IMR-90 (cell line): ENCODE measurements at places on chromosomes 12 and 14.

- DNase-seq = peak; percentile 37
Measured at GRCh38 chr12:60803147-60803546, 1207.3 kb downstream of the SLC16A7 start.

GRCh38 chr12:52533686-52534470, 13.7 kb upstream of the KRT5 start:
- no peak for DNase-seq

GRCh38 chr14:66482873-66483272, 3.3 kb upstream of the CCDC196 start:
- DNase-seq = no peak

- no peak for DNase-seq
Measured at GRCh38 chr12:107326237-107326636, 232.9 kb upstream of the CRY1 start.

- DNase-seq = no peak
Measured at GRCh38 chr14:34348592-34348991, 113.4 kb downstream of the SPTSSA start.

DNA sequence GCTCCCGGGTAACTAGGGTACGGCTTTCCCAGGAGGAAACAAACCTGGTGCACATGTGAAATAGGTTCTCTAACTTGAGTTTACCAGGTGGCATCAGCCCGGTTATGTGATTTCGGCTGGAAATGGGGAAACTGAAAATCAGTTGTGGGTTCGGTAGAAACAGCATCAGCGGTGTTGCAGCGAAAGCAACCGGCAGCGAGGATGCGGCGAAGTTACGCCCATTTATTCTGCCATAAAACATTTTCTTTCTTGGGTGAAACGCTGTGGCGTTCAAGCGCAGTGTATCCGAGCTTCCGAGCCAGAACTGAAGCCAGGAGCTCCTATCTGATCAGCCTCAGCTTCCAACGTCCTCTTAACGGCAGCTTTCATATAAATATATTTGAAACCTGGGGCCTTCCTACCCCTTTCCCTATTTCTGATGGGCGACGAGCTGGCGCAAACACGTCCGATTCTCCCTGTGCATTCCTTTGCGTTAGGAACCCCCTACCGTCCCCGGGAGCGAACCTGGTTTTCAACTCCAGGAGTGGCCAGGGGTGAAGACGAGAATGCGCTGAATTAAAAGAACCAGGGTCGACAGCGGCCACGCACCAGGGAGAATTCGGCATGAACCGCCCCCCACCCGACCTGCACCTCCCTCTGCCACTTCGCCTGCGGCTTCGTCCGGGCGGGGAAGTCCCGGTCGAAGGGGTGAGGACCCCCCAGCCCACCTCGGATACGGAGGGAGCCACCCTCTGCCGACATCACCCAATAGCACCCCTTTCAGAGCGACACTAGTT, 1.6 kb downstream of the DPF3 start:
- DNase-seq = peak; percentile 43

DNA sequence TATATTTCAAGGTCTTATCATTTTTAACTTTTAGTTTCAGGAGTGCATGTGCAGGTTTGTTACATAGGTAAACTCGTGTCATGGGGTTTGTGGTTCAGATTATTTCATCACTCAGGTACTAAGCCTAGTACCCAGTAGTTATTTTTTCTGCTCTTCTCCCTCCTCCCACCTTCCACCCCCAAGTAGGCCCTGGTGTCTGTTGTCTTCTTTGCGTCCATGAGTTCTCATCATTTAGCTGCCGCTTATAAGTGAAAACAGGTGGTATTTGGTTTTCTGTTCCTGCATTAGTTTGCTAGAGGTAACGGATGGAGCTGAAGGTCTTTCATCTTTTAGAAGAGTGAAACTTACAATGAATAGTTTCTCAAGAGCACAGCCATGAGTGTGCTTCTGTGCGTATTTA, 24.4 kb downstream of the PIWIL1 start:
- no peak for DNase-seq
